ENCODE measurements at places on chromosomes 7 and 10. TPM values are rescaled to one million over a fixed set of nuclear protein-coding genes. Genes with fewer than 3 reads are reported as not detected.

FGL2 gene
- total RNA-seq = 58.2 TPM

SFR1 gene
- 4.8 TPM for total RNA-seq

TMEM26 gene
- total RNA-seq = 0.92 TPM

NEUROG3 gene
- not detected for total RNA-seq

RET gene
- total RNA-seq = 0.28 TPM

Measured in smooth muscle cell of bladder (primary cell).